GF-D8 (cell line): ENCODE measurements at places on chromosomes 3 and 15.

DNA sequence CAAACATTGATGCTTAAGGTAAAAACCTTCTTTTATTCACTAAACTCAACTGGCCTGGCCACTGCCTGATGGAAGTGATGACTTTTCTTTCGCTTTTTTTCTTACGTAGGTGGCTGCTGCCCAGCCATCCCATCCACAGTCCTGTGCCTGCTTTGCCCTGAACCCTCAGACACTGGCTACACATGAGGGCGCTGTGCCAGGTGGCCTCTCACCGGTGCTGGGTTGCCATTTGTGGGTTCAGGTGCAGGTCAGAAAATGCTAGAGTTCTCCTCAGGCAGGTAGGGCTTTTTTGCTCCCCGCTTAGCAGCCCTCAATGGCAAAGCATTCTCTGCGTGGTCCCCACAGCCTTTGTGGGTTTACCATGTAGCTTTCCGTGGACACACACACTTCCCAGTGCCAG, 88.3 kb upstream of the PRR23E start:
- no peak for DNase-seq

- no peak for DNase-seq
These were observed 6.9 kb upstream of the FOXB1 start for GRCh38 chr15:59997070-59997701.

GRCh38 chr3:175107231-175107630, 248.1 kb downstream of the NAALADL2 start:
- DNase-seq, result no peak

DNA sequence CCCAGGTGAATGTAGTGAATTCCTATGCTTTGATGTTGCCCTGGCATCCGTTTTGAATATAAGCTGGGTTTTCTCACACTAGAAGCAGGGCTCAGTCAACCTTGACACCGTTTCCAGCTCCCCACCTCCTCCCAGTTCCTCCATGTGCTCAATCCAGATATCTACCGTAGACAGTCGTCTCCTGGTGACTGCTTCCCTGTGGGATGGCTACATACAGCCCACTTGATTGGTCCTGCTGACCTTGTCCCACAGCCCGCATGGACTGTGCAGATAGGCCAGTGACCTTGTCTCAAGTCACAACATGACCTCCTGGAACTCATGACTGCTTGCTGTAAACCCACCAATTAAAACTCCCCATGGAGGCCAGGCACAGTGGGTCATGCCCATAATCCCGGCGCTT, 8.1 kb downstream of the SEMA7A start:
- DNase-seq, result no peak

GRCh38 chr3:194632809-194633348, 340 bp downstream of the TMEM44 start:
- no peak for DNase-seq

GRCh38 chr3:133756716-133757694, 10.8 kb downstream of the TF start:
- DNase-seq, result no peak

- no peak for DNase-seq
These were observed 96.3 kb upstream of the DLG1 start for GRCh38 chr3:197394464-197395321.

- no peak for DNase-seq
These were observed 26.0 kb upstream of the VIPR1 start for GRCh38 chr3:42476225-42477125.

- no peak for DNase-seq
These were observed 32.1 kb upstream of the NUDT16 start for GRCh38 chr3:131349454-131349853.

DNA sequence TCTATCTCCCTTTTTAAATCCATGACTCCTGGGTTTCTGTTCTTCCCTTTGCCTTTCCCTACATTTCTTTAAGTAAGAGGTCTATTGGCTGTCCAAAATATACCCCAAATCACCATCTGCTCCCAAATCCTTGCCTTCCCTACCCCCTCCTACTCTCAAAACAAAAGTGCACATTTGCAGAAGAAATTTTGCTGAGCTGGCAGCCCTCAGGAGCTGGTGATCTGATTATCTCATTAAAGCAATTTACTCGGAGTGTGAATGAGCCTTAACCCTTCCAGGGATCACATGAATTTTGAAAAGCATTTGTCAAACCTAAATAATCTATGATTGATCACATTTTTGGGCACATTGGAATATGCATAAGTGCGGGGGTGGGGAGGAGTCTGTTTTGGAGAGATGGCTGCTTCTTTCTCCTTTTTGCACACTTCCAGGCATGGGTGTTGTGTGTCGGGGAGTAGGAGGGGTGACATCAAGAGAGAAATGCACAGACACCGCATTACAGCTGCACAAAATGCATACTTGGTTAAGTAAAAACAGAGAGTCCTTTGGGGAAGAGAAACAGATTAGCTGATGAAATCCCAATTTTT, 892.6 kb downstream of the TUSC7 start:
- no peak for DNase-seq

DNA sequence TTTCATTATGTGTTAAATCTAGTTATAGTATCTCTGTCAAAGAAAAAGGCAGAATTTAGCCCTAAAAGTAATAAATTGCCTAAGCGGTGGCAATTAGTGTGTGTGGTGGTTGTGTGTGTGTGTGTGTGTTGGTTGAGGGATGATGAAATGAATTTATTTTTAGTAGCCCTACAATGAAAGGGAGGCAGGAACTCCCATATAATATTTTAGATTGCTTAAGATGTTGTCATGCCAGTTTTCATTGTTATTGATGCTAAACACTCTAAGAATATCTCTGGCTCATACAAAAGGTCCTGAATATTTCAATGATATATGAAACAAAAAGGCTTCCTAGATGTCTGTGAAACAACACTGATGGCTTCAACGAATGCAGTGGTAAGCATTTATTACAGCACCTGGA, 140.6 kb upstream of the TBC1D5 start:
- no peak for DNase-seq
